Epithelial cell of prostate (primary cell): ENCODE measurements at places on chromosomes 4 and X.

GRCh38 chr4:149835280-149835679 lies 19.6 kb upstream of the IQCM start:
- no peak for DNase-seq

GRCh38 chrX:26788402-26788998 lies 572.5 kb downstream of the MAGEB5 start:
- peak; percentile 0 for DNase-seq

DNA sequence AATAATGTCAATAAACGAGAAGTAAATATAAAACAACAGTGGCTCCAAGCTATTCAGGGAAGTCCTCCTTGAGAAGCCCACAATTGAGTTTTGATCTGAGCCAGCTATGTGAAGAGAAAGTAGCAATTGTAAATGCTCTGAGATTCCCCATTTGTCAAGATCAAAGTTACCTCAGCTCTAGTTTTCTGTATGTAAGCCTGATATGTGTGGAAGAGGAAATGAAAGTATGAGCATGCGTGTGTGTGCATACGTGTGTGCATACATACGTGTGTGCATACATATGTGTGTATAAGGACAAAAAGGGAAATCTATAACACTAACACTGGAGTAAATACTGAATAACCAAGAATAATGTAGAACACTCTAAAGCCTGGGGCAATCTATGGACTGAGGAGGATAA lies 130.3 kb downstream of the SCFD2 start:
- no peak for DNase-seq

GRCh38 chrX:46144566-46144965 lies 400.7 kb downstream of the ZNF674 start:
- no peak for DNase-seq

- DNase-seq, result no peak
Observed at GRCh38 chrX:9127986-9128385, 94.1 kb upstream of the FAM9B start.

DNA sequence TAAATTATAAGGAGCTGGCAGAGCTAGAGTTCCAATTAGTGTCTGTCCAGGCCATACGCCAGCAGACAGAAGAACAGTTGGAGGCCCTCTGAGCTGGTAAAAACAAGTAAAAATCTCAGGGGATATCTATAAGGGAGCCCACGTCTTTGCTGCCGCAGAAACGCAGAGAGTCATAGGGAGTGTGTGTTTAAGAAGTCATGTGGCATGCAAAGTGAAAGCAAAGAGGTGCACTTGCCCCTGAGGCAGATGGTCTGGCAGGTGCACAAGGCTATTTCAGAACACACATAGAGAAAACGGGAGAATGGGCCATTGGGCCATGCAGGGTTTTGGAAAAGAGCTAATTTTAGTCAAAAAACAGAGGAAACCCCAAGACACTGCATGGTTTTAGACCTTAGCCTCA lies 92.7 kb downstream of the NAP1L3 start:
- no peak for DNase-seq

GRCh38 chr4:7716010-7716721 lies 223.5 kb downstream of the AFAP1 start:
- DNase-seq, result no peak
